ENCODE measurements at places on chromosomes 2 and 18.

DNA sequence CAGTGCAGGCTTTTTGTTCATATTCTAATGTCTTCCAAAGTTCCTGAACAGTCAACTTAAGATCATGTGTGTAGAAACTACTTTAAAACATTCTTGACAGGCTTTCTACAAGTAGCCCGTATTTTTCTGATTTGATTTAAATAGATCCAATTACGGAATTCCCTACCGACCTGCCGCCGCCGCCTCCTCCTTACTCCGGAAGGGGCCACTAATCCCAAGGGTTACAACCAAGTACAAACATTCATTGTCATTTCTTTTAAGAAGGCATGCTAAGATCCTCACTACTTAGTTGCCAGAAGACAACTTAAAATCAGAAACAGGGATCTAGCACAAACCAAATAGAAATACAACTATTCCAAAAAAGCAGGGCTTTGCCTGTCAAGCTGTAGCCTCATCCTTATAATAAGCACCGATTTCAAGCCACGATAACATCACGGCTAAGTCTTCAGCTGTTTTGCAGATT, 784 bp downstream of the WDR33 start:
- no peak for DNase-seq

DNA sequence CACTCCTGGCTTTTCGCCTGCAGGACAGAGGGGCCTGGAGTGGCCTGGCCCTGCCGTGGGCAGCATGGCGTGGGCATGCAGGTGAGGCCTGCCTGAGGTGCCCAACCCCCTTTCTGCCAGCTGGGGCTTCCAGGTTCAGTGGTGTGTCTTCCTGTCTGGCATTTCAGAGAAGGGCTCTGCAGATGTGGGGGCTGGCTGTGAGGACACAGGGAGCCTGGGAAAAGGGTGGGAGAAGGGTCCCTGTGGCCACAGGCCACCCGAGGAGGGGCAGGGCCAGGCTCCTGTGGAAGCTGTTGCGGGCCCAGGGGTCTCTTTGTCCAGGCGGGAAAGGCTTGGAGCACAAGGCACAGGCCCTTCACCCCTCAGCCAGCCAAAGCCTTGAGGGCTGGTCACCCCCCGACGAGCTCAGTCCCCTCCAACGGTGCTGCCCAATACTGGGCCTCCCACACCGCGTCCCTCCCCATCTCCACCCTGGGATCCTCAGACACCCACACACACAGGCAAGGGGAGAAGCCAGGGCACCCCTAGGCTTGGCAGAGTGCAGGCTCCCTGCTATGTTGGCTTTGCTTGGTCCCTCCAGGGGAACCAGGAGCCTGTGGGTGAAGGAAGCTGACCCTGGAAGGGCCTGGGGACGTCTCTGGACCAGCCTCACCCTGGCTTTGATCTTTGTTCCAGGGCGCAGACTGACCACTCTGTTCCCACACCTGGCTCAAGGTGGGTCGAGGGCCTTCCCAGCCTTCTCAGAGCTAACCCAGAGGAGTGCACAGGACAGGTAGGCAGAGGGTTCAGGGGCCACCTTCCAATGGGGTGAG, 3.7 kb upstream of the AQP12A start:
- DNase-seq: no peak

GRCh38 chr18:10090668-10091067, 176.9 kb downstream of the VAPA start:
- DNase-seq: no peak

GRCh38 chr2:98547092-98547790, 61.1 kb downstream of the COA5 start:
- no peak for DNase-seq

DNA sequence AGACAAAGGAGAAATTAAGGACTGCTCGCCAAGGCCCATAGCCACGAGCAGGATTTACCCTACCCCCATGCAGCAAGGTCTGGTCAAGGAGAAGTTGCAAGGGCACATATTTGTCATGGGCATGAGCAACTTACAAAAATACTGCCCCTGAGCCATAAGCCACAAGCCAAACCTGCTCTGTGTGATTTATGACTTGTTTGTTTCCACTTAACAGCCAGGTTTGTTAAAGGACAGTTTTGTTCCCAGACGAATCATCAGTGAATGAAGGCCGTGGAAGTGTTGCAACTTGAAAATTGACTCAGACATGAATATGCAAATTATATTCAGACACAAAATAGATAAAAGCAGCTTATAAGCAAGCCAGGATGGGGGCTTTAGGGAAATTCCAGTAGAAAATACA, 31.3 kb upstream of the EVA1A start:
- DNase-seq: no peak

DNA sequence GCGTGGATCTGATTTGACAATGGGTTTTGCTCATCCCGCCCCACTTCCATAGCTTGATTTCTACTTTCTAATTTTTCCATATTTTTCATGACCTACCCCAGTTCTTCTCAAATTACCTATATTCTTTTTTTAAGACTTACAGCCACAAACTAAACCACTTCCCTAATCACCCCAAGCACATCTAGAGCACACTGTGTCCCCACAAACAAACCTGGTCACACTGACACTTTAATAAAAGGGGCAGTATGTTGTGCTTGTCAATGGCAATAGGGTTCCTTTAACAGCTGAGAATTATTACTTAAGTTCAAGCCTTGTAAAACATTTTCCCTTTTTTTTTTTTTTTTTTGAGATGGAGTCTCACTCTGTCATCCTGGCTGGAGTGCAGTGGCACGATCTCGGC, 47.1 kb downstream of the MREG start:
- DNase-seq: no peak

DNA sequence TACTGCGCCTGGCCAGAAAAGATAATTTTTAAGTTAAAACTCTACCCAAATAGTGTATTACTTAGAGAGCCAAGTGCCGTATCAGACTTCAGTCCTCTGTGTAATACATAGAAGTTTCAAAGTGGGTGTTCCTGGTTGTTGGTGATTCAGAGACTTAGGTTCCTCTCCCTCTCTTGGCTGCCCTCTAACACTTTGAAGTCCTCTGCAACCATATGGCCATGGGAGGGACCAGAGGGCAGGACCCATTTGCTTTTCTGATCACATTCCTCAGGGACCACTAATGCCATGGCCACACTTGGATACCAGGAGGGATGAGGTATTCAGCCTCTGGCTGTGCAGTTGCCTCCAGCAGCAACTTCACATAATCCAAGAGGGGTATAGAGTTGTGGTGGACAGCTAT, 131.5 kb downstream of the CAPN13 start:
- DNase-seq: no peak

DNA sequence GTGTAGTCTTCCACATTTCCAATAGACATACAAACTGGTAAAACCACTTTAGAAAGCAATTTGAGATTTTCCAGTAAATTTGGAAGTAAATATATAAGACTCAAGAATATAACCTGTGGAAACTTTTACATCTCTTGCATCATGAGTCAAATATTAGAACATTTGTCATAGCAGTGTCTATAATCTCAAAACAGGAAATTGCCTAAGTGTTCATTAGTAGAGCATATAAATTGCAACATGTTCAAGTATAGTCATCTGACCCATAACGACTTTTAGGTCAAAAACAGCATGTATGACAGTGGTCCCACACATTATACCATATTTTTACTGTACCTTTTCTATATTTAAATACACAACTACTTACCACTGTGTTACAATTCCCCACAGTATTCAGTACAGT, 555.9 kb upstream of the VRK2 start:
- DNase-seq: no peak

- no peak for DNase-seq
Observed at GRCh38 chr2:20611077-20611843, 39.6 kb downstream of the HS1BP3 start.

DNA sequence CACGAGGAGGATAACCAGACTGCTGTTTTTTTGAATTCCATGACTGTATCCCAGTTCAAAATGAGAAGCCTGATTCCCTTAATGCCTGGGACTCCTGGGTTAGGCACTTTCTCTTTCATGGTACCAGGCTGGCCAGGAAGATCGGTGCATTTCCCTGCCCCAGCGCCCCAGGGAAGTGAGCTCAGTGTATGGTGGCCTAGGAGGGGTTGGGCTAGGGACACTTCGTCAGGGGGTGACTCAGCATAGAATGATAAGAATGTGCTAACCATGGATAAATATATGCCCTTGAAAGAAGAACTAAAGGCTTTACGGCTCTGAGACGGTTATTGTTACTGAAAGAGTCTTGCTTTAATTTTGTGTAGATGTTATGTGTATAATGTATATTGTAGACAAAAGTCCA, 27.5 kb upstream of the FAM237A start:
- DNase-seq: no peak

- DNase-seq: no peak
Observed at GRCh38 chr2:71499691-71500090, 46.3 kb downstream of the DYSF start.

- DNase-seq: no peak
Observed at GRCh38 chr2:160371251-160372009, 122.2 kb downstream of the RBMS1 start.

GRCh38 chr2:233349005-233349998, 5.0 kb upstream of the DGKD start:
- DNase-seq: no peak
